Amniotic stem cell (primary cell): ENCODE measurements at places on chromosomes 11 and 22.
A peak's percentile ranks its signal among the peaks of the same experiment; 100 is the strongest.

DNA sequence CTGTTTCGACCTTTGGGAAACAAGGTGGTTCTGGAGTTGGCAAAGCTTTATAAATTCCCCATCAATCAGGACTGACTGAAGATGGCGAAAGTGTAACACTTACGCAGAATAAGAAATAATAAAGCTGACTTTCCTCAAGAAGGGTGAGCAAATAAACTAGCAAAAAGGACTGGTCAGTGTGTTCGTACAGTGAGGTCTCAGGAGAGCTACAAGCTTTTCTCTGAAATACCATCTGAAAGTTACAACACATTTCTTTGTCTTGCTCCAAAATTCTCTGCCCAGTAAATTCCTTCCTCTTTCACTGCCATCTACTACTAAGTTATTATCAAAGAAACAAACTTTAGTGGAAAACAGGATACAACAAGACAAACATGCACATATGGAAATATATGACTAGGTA is 13.4 kb downstream of the PITPNB start:
- no peak for DNase-seq

DNA sequence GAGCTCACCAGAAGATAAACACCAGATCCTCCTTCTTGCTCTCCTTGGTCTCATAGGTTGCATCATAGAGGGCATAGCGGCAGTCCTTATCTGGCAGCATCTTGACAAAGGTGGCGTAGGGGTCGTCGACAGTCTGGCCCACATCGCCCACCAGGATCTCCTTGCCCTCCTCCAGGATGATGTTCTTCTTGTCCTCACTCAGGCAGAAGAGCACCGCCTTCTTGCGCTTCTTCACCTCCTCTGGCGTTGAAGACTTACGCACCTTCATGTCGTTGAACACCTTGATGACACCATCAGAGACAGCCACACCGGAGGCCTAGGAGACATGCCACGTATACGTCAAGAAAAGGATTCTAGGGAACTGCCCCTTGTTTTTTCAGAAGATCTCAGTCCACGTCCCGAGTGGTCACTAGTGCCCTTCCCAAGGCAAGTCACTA is 2.0 kb downstream of the CFL1 start:
- no peak for DNase-seq

DNA sequence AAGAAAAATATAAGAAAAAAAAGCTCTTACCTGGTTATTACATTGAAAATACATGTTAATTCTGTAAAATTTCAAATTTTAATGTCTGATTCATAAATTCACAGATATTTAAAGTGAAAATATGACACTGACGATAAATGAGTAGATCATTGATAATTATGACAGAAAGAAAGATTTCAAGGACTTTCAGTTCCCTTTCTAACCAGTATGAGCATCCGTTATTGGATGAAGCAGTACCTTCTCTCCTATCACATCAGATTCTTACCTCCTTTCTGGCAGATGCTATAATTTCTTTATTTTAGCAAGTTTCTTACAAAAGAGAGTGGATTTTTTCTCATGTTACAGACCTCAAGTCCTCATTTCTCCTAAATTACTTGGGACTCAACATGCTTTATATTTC is 847.3 kb downstream of the JRKL start:
- DNase-seq: no peak

DNA sequence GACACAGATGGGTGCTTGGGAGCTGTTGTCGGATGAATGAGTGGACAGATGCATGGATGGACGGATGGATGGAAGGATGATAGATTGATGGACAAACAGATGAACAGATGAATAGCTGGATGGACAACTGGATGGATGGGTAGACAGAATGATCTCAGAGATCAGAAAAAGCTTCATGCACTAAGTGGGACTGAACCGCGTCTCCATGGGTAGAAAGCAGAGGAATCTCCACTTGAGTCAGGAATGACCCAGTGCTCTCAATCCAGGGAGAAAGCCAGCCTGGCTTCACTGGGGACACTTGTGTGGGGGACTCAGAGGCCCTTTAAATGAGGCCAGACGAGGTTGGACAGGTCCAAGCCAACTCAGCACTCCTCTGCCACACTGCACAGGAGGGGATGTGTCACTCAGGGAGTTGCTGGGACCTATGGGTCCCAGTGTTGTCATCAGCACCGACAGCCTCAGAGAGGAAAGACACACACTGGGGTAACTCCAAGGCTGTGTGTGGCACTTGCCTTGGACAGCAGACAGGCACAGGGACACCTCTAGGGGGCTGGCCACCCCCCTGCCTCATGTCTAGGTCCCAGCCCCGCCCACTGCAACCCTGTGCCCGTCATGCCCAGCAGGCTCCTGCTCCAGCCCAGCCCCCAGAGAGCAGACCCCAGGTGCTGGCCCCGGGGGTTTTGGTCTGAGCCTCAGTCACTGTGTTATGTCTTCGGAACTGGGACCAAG is 5.6 kb downstream of the IGLL5 start:
- DNase-seq: no peak

DNA sequence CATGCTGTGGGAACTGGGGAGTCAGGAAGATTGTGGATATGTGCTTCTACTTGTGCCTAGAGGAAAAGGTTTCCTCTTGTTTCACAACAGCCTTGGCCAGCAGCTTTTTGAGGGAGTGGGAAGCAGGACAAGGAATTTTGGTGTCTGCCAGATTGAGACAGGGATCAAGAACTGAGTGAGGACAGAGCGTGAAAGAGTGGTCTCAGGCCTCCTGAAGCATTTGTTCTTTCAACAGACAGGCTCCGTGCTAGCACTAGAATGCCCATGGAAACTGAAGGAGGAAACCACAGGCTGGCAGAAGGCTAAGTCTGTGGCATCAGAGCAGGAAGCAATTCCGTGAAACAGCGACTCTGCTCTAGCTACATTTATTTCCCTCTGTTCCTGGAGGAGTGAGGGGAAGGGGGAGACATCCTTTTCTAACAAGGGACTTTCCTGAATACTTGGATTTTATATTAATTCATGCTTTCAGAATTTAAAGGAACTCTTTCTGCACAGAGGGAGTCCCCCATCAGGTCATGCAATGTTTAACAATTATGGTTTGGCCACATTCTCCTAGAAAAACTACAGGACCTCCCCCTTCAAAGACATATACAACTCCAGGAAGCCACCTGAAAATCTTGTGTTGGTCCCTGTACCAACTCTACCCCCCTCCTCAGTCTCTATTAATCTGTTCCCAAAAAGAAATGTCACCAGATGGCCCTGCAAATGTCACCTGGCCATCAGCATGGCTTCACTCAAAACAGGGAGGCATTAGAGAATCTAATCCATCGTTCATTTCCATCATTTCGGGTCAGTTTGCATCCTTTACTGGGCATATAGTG is 96.1 kb downstream of the SYT9 start:
- DNase-seq: no peak

GRCh38 chr11:8035200-8035855 is 45.7 kb upstream of the TUB start:
- no peak for DNase-seq

GRCh38 chr11:65578667-65579066 is 2.8 kb downstream of the EHBP1L1 start:
- no peak for DNase-seq

- peak; percentile 18 for DNase-seq
These were observed 40.5 kb downstream of the TPCN2 start for GRCh38 chr11:69089258-69089657.

GRCh38 chr11:123696183-123696582 is 41.8 kb upstream of the SCN3B start:
- DNase-seq: no peak

GRCh38 chr22:42887523-42888507 is 30.7 kb upstream of the ARFGAP3 start:
- no peak for DNase-seq

GRCh38 chr11:10808235-10808552 is 532 bp downstream of the EIF4G2 start:
- DNase-seq: no peak

GRCh38 chr22:39238966-39239505 is 5.7 kb downstream of the PDGFB start:
- no peak for DNase-seq

- DNase-seq: no peak
These were observed 1293.2 kb downstream of the BRD1 start for GRCh38 chr22:48534395-48534958.

DNA sequence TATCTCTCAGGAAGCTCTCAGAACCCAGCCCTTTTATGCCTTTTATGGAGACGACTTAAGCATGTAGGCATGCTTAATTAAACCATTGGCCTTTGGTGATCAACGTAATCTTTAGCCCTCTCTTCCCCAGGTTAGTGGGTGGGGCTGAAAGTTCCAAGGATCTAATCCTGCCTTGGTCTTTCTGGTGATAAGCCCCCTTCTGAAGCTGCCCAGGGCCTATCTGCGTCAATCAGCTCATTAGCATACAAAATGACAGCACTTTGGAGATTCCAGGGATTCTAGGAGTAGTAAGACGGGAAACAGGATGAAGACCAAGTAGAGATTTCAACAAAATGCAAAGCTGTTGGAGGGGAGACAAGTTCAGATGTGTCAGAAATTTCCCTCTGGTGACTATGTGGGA is 3.1 kb downstream of the FAM118A start:
- DNase-seq: no peak

DNA sequence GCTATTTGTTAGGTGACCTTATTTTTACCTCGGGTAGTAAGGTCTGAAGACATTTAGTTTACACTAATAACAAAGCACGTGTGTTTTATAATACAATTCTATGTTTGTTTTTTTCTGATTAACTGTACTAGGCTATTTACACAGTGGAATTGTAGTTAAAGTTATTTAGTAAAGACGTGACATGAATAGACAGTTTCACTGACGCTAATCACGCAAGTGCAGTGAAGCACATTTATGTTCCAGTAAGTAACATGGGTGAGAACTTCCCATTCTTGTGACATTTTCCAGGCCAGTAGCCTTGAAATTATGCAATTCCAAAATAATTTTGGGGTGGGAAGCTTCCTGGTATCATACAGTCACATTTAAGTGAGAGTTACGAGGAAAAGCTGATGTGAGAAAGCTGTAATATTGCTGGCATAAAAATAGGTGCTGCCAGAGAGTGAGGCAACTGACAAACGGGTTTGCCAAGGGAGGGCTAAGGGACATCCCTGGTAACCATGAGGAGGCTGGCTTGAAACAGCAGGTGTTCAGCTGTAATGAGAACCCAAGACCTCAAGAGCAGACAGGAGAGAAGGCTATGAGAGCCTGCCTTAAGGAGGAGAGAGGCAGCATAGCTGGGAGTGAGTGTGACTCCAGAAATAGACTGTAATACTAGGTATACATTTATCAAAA is 378.8 kb downstream of the DCDC1 start:
- DNase-seq: no peak

GRCh38 chr11:31882951-31883392 is 71.8 kb upstream of the PAX6 start:
- DNase-seq: no peak

DNA sequence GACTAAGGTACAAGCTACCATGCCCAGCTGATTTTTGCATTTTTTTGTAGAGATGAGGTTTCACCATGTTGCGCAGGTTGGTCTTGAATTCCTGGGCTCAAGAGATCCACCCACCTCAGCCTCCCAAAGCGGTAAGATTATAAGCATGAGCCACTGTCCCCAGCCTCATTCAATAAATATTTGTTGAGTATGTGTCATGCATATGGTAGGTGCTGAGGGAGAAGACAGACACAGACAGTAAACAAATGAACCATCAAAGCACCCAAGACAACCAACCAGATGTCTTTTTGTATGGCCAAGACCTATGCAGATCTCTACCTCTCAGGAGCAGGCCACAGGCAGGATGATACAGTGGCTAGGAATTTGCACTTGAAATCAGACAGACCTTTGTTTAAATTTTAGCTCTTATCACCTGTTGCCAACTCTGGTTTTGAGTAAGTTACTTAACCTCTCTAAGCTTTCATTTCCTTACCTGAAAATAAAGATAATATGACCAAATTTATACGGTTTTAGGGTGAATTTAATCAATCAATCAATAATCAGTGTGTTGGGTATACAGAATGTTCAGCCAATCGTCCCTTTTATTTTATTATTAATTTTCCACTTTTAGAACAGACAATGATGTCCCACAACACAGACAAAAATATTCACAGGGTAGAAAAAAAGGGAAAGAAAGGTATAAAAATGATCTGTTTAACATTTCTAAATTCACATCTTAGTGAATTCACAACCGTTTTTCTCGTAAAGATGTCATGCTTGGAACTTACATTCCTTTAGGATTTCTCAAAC is 128.2 kb downstream of the SGSM3 start:
- DNase-seq: peak; percentile 38

- no peak for DNase-seq
These were observed 34.7 kb downstream of the CCDC83 start for GRCh38 chr11:85889676-85890579.

- no peak for DNase-seq
These were observed 12.4 kb upstream of the TMEM123 start for GRCh38 chr11:102464859-102465500.

DNA sequence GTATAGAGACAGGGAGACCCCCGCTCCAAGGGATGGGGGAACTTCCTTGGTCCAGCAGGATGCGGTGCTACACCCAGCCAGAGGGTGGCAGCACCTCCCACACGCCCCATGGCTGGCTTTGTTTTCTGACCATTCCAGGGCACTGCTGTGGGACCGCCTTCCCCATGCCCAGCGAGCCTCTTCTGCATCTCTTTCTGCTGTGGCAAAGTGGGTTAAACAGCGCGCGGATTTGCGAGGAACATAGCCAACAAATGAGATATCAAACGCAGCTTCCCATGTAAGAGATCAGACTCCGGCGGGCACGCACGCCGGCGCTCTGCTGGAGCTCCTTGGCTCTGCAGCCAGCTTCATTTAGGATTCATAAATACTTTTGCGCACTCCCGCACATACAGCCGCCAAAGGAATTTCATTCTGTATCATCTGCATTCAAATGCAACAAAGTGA is 485.8 kb upstream of the CADM1 start:
- no peak for DNase-seq

DNA sequence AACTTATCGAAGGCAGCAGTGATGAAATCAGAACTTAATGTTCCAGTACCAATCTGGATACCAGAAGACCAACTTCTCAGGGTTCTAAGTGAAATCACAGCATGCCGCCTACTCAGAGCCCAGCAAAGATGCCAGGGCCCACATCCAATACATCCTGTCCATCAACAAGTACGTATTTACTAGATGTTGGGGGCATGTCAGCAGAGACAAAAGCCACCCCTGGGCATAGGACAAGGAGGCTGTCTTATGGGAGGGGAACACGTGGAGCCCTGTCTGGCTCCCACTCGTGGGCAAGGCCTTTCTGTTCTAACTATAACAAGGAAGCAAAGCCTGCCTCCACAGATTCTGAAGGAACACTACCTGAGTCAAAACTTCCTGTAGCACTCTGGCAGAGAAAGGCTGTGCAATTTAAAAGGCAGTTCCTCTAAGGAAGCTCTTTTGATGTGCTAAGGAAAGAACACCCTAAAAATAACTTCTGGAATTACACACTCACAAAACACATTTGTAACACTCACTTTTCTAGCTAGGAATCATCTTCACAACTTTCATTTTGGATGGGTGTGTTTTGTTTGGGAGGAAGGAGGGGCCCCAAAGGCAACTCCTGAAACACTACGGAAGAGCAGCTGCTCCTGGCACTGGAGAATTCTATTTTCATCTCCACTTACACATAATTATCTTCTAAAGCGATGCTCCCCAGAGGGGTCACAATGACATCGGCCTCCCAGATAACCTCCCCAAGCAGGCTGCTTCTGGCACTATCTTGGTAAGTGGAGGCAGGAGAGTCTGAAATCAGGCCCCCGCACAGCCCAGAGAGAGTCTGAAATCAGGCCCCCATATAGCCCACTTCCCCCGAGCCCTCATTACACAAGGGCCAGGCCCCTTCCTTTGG is 14.2 kb downstream of the SMCO4 start:
- DNase-seq: no peak
